Stimulated activated CD8-positive, alpha-beta memory T cell treated with anti-CD3 and anti-CD28 coated beads, Interleukin-12 subunit alpha, Interleukin-12 subunit beta, amount 100 ng/mL, for 4 hours (primary cell): ENCODE measurements at places on chromosomes 7 and 10.

DNA sequence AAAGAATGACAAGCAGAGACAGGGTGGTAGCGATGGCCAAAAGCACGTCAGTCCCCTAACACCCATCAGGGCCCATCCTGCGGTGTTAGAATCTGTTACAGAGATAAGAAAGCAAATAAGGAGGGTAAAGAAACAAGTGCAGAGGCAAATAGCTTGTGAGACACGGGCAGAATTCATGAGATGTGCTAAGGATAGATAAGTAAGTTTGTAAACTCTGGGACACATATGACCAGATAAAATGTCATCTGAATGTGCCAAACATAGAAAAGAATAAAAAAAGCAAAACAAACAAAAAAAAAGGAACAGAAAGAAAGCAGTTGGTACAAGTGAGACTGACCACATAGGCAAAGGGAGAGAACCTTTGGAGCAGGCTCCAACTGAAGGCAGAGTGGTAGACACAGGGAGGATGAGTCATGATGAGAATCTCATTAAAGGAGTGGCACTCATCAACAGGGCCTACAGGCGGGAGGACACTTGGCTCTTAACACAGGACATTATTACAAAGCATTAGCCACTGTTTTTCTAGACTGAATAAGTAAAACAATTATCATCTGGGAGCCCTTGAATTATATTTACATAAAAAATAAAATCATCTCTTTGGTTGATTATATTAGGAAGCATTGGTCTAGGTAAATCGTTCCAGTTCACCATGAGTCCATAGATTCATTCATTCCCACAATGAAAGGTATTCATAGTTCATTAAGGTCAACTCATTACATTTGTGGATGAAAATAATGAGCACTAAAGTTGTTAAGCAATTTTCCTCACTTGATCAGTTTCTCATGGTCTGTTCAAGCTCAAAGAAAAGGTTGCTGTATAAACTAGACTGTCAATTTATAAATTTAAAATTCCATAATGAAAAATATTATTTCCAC is 21.5 kb upstream of the EPHB6 start:
- DNase-seq, result no peak

- no peak for DNase-seq
Measured at GRCh38 chr7:155340721-155341120, 43.0 kb downstream of the INSIG1 start.

DNA sequence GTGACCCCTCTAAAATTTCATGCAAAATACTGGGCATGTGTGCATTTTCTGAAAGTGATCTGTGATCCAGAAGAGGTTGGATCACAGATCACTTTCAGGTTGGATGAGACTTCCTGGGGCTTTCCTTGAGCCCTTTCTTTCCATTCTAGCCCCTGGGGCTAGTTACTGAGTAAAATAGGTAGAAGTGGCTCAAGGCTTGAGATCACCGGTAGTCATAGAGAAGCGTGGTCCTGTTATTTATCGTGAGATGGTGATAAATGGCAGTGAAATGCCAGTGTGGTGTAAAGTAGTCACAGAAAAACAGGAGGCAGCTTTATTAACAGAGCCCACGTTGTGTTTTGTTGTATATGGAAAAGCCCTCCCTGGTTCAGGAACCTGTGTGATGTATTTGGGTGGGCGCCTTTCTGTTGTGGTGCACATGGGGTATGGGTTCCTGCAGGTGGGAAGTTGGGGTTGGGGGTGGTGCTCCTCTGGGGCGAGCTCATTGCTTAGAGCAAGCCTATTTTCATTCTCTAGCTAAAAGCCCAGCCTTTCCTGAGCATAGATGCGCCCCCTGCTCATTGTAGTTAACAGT is 34.0 kb upstream of the SH2D4B start:
- DNase-seq, result no peak

- no peak for DNase-seq
Measured at GRCh38 chr7:80060218-80060806, 74.3 kb upstream of the GNAI1 start.

GRCh38 chr7:82270870-82271269 is 172.7 kb downstream of the CACNA2D1 start:
- DNase-seq, result no peak

- peak; percentile 4 for DNase-seq
Measured at GRCh38 chr7:14691597-14692203, 210.9 kb downstream of the DGKB start.

GRCh38 chr10:7967035-7967434 is 87.5 kb upstream of the GATA3 start:
- no peak for DNase-seq

DNA sequence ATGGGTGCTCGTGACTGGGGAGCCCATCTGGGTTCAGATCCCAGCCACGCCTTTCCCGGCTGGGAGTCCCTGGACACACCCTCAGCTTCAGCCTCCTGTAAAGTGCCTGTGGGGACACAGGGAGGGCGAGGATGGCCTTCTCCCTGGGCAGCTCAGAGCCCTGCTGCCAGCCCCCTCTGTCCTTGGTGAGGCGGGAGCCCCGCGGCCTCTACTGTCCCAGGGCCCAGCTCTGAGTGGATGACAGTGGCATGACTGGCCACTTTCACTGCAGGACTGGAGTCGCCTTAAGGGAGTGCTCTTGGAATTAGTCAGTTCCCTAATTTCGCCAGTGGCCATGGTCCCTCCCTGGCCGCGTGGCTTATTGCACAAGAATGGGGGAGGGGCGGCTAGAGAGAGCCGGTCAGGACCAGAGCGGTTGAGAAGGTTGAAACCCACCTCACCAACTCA is 4.6 kb downstream of the BRI3 start:
- DNase-seq, result no peak
